GM06990 (cell line): ENCODE measurements at places on chromosomes 5 and 9.
A peak's percentile ranks its signal among the peaks of the same experiment; 100 is the strongest.

GRCh38 chr5:127875235-127876021 is 172.2 kb downstream of the CCDC192 start:
- peak; percentile 22 for DNase-seq

DNA sequence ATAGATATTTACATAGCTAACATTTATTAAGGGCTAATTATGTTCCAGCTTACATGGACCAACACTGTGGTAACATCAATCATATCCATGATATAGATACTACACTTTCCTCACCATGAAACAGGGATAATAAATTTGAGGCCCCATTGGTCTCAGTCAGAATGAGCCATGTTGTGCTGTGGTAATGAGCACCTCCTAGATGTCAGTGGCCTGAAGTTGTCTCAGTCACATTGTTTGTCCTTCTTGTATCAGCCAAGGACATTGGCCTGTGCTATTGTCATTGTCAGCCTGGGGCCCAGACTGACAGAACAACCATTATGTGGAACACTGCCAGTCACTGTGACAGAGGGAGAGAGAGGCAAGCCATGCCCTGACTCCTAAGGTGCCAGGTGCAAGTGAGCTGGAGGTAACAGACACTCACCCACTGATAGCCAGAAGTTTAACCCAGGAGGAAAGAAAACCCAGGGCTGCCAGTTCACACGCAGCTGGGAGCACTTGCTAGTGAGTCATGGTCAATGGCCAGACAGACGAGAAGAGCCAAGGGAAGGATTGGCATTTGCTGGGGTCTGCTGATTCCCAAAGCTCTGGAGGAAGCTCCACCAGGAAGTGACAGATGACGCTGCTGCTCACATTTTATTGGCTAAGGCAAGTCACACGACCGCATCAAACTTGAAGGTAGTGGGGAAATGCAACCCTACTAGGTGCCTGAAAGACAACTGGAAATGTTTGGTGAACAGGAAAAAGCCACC is 224.2 kb downstream of the MELK start:
- no peak for DNase-seq

GRCh38 chr9:109868207-109868606 is 88.2 kb downstream of the PALM2AKAP2 start:
- DNase-seq: no peak

GRCh38 chr9:85054017-85054416 is 384.5 kb downstream of the NTRK2 start:
- no peak for DNase-seq

DNA sequence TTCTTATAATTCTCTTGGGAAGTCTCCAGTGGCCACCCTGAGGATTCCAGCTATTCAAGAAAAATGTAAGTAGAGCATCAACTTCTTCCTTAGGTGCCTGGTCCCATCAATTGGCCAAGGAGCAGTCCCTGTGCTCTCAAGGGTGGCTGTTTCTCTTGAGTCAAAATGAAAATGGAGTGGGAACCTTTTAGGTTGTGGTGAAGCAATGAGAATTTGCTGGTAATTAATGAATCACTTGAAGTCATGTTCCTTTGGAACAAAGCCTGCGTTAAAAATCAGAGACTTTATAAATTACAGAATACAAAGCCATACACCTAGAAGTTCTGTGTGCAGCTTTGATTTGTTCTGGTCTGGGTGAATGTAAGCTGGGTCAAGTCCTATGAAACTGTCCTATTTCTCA is 48.9 kb downstream of the IL31RA start:
- no peak for DNase-seq

DNA sequence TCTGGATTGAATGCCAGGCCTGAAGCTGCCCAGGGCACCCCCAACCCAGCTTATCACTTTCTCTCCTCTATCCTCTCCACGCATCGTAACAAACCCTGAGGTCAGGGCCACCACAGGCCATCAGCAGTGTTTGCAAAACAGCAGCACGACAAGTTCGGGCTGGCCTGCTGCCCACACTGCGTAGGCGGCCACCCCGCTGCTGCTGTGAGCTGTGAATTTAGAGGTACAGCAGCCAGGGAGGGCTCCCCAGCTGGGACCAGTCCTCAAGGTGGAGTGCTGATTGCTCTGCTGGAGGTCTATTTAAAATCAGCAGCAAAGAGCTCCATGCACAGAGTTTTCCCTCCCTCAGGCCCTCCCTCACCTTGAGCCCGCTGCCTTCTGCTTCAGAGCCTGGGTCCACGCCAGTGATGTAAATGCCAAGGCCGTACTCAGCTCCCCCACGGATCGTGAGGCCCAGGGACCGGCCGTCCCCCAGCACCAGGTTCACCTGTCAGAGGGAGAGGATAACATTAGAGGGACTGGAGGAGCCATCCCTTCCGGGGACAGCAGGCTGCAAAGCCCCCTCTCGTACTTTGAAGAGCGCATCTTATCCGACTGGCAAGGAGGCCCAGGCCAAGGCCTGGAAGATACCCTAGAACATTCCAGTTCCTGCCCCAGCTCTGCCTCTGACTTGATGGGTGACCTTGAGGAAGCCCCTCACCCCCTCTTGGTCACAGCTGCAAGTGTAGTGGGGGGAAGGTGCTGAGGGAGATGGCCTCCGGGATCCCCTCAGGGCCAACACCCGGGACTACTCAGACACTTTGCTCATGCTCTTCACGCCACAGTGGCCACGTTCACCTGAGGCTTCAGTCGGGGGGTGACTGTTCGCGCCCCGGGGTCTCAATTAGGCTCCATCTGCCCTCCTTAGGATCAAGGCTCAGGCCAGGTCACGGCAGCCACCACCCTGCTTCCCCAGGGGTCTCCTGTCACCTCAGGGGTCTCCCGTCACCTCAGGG is 39.1 kb downstream of the WHRN start:
- no peak for DNase-seq

GRCh38 chr9:79731171-79731890 is 159.6 kb downstream of the TLE4 start:
- DNase-seq: peak; percentile 18

GRCh38 chr5:74386571-74387334 is 253.8 kb downstream of the ENC1 start:
- no peak for DNase-seq

- DNase-seq: no peak
These were observed 20.2 kb downstream of the RETREG1 start for GRCh38 chr5:16596581-16596940.

DNA sequence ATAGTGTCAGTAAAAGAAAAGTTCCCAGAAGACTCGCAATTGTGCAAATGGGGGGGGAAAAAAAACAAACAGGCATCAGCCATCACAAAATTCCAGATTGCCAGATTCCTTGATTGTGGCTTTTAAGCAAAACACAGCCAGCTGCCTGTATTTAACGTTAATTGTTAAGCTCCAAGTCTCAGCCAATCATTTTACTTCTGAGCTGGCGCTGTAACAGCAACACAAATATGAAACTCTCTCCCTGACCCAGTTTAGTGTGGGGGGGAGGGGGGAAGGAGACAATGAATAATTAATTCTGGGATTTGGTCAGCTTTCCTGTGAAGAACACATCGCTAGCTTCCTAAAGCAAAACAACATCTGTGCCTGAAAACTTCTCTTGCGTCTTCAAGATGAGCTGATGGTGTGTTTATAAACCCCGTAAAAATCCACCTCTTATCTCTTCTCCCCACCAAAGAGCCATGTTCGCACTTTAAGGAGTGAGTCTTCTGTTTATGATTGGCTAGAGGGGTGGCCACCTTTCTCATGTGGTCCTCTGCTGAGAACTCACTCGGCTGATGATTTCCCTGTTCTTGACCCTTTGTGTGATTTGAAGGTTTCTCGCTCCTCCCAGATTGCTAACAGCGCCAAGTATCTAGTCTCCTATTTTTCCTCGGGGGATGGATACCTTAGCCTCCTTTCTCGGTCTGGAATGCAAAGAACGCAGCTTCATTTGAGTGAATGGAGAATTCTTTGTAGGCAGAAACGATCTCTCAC is 160.2 kb upstream of the DAPK1 start:
- no peak for DNase-seq

- DNase-seq: no peak
These were observed 79.0 kb downstream of the ZNF462 start for GRCh38 chr9:106941916-106942315.

GRCh38 chr9:94734054-94734754 is 7.7 kb downstream of the AOPEP start:
- DNase-seq: no peak

DNA sequence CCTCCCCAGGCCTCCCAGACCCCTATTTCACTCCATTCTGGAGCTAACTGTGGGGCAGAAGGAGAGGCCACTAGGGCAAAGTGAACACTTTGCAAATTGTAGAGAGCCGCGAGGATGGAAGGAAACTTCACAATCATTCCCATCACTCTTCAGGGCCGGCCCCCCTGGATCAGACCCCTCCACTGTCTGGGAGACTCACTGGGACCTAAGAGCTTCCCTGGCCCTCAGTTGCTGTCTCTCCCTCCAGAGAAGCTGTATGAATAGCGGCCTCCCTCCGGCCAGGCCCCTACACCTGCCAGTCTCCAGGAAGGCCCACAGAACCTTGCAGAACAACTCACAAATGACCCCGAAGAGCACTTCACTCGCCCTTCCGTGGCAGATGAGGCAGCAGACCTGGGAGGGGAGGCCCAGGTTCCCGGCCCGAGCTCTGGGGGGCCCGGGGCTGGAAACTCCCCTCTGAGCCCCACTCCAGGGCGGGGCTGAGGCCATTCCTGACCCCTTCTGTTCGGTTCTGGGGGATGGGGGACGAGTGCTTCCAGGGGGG is 141.9 kb upstream of the IER5L start:
- DNase-seq: no peak

DNA sequence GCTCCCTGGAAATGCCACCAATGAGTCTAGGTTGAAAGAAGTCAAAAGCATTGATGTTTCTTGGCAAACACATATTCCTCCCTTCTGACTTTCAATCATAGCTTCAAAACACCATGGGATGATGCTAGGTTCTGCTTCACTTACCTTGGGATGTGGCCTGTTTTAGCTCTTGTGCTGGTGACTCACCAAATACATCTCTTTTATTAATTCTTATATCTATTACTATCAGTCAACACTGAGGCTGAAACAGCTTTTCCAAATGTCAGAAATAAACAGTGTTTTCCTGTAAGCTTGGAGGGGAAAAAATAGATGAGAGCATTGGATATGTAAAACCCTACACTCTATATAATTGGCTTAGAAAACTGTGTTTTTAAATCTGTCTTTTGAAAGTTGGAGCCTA is 245.4 kb upstream of the NREP start:
- no peak for DNase-seq

DNA sequence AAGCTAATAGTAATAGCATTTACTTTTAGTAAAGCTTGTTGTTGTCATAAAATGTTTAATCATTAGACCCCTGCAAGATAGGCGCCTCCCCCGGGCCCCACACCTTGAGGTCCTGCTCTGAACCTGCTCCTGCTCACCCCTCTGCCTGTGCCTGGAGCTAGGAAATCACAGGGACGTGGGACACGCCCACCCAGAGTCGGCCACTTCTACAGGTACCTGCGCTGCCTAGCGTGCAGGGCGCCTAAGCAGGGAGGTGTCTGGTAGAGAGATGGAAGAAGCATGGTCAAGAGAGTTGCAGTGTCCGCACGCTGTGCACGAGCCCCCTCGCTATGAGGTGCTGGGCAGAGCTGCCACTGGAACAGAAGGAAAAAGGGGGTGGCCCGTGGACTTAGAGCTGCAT is 52.6 kb downstream of the HINT1 start:
- DNase-seq: no peak

DNA sequence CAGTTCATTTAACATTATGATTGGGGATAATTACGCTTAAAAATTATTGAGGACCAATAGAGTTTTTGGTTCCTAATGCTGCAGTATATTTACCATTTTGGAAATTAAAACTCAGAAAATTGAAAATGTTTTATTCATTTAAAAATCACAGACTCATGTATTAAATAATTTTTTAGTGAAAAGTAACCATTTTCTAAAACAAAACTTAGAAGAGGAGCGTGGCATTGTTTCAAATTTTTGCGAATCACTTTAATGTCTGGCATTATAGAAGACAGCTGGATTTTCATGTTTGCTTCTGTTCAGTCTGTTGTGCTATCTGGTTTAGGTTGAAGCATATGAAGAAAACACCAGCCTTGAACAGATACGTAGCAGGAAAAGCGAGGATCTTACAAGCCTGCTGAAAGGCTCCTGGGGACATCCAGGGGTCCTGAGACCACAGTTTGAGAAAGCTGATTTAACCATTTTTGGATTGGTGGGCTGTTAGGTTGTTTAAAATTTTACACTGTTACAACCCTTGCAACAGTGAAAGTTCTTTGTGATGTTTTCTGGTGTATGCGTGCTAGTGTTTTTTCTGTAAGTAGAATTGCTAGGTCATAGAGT is 1.6 kb downstream of the ZFYVE16 start:
- DNase-seq: no peak

DNA sequence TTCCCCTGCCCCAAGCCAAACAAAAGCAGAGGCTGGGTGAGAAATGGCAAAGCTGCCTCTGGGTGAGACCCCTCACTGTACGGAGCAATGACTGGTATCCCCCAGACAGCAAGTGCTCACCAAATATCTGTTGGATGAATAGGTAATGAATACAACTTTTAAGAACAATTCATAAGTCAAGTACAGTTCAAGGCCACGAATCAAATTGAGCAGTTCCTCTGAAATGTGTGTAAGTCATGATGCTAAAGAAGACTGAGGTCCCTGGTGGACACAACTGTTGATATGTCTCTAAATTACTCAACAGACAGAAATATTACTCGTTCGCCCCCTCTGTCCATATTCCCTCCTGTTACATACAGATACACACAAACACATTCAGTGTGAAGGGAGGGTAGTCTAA is 160.7 kb downstream of the GLIS3 start:
- DNase-seq: no peak

DNA sequence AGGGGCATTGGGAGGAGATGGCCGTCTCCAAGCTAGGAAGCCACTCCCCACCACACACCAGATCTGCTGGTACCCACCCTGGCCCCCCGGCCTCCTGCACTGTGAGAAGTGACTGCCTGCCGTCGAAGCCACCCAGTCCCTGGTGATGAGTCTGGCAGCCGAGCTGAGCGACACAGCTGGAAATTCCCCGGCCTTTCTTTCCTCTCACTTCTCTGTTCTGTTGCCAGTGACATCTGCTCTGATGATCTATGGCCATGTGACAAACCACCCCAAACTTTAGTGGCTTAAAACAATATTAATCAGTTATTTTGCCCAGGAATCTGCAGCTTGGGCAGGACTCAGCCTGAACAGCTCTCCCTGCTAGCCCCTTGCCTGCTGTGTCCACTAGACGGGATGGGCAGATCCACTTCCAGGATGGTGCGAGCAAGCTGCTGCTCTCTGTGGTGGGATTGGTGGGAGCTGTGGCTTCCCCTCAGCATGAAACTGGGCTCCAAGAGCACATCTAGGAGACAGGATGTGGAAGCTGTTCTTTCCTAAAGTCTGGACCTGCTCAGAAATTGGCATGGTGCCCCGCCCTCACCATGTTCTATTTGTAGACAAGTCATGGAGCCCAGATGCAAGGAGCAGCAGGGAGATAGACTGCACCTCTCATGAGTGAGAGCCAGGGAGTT is 211.2 kb downstream of the GADD45G start:
- DNase-seq: peak; percentile 80
